ENCODE measurements at places on chromosomes 12 and 14. TPM values are rescaled to one million over a fixed set of nuclear protein-coding genes. Genes with fewer than 3 reads are reported as not detected.

Gene ZFC3H1
- 35.8 TPM for total RNA-seq

Gene SMCO2
- not detected for total RNA-seq

Gene ANKRD33
- not detected for total RNA-seq

Gene AKAP6
- total RNA-seq, result 0.62 TPM

Gene ANKS1B
- total RNA-seq, result not detected

Gene GNB3
- total RNA-seq, result 4.5 TPM

Gene AVPR1A
- total RNA-seq, result 0.02 TPM

Gene SRRM4
- total RNA-seq, result not detected

DNA sequence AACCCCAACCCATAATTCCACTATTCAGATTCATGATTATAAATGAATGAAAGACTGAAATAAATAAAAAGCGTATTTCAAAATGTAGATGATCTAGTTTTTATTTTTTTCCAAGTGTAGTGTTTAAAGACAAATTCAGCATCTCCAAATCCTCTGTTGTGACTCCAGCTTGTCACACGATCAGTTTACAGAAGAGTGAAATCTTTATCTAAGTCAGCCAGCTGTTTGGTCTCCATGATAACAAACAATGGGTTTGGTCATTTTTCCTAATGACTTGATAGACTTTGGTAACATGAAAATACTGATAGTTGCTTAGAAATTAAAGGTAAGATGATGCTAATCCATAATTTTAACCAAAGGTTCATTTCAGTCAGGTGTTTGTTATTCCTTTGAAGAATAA, 114.5 kb upstream of the RASSF8 start:
- no peak for DNase-seq

GRCh38 chr12:131818821-131819585, 9.2 kb upstream of the MMP17 start:
- no peak for DNase-seq

GRCh38 chr14:36647417-36647823, 14.2 kb upstream of the PAX9 start:
- no peak for DNase-seq

DNA sequence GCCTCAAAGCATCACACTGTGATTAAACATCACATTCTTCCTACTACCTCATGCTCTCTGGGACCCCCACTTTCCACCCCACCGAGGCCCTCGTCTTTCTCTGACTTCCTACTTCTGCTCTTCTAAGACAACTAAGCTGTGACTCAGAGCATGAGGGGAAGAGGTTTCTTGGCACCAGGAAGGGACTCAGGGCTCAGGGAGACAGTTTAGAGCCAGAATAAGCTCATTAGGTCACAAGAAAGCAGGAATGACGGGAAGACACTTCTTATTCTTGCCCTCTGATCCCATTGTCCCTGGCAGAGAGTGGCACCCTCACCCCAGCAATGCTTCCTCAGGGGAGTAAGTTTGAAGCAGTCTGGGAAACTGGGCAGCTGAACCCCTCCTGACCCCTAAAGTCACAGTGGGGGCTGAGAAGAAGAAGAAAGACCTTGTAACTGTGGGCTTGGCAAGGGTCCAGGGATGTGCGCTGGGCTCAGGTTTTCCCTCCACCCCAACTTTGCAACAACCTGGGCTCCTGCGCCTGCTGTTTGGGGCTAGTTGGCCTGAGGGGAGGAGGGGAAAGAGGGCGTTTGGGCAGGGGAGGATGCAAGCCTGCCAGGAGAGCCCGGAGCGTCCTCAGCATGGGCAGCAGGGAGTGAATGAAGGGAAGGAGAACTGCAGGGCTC, 64.6 kb upstream of the ACTN1 start:
- DNase-seq, result no peak

DNA sequence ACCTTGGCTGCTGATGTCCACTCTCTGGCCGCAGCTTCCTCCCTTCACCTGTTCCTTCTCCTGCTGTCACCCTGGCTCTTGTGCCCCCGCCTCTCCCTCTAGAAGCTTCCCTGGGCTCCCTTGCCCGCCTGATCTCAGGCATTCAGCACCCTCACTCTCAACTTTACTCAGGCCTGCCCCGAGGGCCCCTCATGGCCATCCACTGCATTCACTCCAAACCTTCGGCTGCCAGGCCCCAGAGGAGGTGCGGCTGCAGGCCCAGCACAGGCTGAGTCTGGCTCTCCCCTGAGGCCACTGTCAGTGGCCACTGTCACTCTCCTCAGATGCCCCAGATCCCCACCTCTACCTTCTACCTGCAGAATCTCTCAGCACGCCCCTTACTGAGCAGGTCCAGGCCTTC, 183.9 kb downstream of the ZFP36L1 start:
- no peak for DNase-seq

DNA sequence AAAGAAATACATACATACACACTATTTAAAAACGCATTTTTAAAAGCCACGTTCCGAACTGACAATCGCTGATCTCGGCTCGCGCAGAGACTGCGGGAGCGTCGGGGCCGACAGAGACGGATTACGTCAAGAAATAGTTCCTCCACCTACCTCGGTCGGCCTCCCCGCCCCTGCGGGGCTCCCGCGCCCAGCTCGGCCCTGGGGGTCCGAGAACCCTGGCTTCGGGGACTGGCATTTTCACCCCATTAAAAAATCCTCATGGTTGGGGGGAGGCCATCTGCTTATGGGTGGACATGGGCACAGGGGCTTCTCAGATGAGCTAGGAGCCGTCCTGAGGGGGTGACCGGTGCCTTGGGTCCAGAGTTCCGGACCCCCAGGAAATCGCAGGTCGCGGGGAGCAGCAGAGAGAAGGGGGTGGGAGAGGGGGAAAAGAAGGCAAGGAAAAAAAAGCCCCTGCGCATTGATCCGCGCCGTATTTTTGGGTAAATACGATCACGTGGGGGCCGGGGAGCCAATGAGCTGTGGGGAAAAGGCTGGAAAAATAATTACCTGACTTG, 324 bp upstream of the HOXC9 start:
- DNase-seq, result peak; percentile 85

DNA sequence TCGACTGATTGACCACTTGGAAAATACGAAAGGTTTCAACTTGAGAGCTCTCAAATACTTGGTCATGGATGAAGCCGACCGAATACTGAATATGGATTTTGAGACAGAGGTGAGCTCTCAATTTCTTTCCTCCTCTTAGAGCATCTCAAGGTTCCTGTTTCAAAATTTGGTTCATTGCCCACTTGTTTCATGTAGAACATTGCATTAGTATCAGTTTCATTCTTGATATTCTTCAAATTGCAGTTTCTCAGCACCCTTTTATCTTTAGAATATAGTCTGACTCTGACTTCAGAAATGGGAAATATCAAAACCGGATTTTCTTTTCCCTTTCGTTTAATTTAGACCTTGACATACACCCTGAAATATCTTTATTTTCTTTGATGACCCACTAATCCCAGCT, 8.8 kb downstream of the DDX47 start:
- no peak for DNase-seq

- DNase-seq, result no peak
Observed at GRCh38 chr12:12671850-12672660, 23.9 kb downstream of the GPR19 start.

- peak; percentile 83 for DNase-seq
Observed at GRCh38 chr14:20697273-20698017, 8.9 kb downstream of the ANG start.

- peak; percentile 84 for DNase-seq
Observed at GRCh38 chr12:57069523-57069922, 9.1 kb downstream of the NEMP1 start.

GRCh38 chr12:118649765-118650585, 273.6 kb downstream of the SUDS3 start:
- no peak for DNase-seq

- no peak for DNase-seq
Observed at GRCh38 chr12:21710958-21711775, 53.5 kb upstream of the LDHB start.

DNA sequence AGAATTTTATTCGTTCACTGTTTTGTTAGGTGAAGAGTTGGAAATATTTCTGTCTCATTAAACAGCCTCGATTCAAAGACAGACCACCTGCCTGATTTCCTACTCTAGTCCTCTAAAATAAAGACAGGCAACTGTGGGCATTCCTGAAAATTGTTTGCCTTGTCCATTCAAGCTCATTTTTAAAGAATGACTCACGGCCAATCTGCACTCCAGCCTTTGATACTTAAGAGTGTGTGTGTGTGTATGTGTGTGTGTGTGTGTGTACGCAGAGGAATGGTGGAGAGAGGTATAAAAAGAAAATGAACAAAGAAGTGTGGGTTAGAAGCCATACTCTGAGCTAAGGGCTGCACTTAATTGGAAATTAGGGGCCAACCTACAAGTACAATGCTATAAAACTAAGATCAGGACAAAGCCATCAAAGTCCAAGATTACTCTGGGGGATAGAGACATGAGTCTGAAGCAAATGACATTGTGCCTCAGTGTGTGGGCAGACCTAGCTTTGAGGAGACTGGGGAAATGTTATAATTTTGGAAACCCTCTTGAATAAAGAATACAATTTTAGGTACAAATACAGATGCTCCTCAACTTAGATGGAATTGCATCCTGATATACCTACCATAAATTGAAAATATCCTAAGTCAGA, 45.6 kb upstream of the SOCS2 start:
- DNase-seq, result peak; percentile 23

DNA sequence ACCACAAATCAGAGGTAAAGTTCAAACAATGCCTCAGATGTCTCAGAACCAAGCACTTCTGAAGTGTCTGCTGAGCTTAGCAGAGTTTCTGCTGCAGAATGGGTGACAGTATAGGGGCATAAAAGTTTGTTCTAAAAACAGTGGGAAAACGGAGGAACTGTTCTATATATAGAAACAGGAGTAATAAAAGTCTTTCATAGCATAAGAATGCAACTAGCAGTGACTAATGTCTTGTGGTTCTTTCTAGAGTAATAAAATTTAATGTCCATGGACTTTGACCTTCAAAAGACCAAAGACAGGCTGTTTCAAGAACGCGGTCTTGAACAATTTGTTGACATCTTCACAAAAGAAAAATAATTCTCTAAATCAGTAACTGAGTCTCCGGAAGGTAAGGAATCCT, 107.5 kb upstream of the FAR2 start:
- no peak for DNase-seq

DNA sequence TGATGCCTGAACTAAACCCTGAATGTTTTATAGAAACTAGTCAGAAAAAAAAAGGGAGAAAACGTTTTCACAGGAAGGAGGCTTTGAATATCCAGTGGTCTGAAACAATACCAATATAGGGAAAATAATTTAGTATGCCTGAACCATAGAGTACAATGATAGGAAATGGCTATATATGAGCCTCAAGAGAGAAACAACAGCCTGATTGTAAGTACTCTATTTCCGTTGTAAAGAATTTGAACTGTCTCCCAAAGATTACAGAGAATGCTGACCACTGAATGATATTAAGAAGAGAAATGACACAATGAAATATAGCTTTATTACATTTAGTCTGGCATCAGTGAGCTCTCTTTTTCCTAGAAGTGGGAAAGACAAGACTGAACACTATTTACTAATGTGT, 5.5 kb upstream of the GABARAPL1 start:
- no peak for DNase-seq

DNA sequence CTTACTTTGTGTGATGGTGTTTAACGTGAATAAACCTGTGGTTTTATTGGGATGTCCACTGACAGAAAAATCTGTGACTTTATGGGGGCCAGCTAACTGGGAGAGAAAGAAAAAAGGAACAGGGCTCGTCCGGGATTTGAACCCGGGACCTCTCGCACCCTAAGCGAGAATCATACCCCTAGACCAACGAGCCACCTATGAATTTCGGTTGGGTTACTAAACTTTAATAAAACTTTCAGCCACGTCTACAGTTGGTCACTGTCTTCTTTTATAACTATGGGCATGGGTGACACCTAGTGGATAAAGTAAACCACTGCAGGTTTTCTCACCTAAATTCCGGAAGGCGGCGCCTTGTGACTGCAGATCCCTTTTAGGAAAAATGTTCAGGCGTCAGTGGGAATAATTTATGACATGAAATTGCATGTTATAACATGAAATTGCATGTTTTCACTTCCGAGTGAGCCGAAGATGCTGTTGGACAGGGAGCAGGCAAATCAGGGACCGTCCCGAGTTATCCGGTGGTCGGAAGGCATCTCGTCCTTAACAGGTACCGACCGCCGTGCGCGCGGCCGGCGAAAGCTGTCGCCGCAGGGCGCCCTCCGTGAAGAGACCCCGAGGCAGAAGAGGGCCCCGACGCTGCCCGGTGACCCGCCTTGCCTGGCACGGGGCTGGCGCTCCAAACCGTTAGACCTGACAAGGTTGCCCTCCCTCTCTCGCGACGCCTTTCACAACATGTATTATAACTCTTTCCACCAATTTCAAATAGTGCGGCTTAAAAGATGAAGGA, 18.2 kb upstream of the RNASE12 start:
- DNase-seq, result peak; percentile 64
